ENCODE measurements at places on chromosomes 6 and 20.

DNA sequence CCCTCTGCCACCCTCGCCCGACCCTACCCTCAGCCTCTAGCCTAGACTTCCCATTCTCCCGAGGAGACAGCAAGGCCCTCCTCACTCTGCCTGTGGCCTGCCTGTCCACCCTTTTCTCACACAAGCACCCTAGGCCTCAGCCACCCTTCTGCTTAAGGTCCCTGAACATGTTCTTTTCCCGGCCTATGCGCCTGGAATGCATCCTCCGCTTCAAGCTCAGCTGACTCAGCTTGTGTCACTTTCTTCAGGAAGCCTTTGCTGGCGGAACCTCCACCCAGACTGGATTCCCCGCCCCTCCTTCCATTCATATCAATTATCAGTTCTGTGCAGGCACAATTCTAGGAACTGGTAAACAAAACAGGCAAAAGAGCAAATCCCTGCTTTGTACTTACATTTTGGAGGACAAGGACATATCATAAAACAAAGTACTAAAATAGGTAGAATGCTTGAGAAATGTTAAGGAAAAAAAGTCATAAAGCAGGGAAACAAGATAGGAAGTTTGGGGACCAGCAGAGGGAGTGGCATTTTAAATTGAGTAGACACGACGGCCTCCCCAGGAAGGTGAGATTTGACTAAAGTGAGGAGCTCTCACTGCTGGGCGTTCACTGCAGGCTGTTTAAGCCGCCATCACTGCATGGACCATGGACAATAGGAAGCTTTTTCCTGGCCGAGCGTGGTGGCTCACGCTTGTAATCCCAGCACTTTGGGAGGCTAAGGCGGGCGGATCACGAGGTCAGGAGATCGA lies 17.9 kb upstream of the SNHG17 start:
- DNase-seq = no peak

DNA sequence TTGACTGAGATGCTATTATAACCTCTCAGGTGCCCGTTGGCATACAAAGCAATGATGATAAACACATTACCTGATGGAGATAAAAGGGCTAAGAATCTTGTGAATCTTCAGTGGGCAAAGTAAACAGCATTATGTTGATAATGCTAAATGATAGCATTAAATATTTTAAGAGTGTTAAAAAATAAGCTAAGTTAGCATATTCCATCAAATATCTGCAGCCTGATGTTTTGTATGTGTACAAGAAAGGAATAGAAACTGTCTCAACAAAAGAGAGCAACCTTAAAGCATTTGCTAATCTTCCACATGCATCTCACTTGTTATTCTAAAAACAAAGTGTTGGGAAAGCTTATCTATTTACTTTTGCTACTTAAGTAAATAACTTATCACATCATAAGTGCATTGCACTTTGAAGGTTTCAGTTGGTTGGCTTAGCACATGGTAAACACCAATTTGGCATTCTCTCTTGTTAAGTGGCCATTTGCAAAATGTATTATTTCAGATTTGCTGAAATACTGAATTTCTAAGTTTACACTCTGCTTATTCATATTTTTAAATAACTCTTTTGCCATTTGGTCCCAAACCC lies 151.6 kb downstream of the SYNDIG1 start:
- DNase-seq = no peak

DNA sequence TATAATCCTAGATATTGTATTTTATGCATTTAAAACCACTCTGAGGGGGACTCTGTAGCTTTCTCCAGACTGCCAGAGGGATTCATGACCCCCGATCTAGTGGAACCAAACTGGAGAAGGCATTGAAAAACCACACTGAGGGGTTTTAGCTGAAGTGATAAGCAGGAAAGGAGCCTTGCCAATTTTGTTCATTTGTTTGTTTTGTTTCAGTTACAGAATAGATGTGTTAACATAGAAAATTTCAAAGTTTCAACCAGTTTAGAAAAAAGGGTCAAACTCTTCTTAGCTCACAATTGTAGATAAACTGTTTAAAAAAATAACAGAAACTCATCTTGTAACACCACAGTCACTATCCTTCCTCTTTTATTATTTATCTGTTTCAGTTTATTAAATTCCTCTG lies 19.8 kb downstream of the TAB2 start:
- no peak for DNase-seq

DNA sequence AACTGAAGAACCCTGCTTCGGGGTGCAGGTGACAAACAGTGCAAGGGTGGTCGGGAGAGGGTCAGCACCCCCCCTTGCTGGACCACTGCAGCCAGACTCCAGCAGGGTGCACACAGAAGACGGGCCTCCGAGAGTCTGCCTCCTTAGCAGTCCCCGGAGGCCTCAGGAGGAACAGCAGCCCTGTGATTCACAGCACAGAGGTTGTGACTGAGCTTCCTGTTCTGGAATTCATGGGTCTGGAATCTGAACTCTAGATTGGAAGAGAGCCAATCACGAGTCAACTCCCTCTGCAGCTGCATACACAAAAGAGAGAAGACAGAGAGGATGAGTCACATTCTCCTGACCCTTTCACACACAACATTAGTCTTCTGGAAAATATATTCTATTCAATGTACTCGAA lies 249.0 kb upstream of the OPRM1 start:
- DNase-seq = no peak

- DNase-seq = no peak
Measured at GRCh38 chr20:23141450-23142161, 55.5 kb upstream of the CD93 start.

DNA sequence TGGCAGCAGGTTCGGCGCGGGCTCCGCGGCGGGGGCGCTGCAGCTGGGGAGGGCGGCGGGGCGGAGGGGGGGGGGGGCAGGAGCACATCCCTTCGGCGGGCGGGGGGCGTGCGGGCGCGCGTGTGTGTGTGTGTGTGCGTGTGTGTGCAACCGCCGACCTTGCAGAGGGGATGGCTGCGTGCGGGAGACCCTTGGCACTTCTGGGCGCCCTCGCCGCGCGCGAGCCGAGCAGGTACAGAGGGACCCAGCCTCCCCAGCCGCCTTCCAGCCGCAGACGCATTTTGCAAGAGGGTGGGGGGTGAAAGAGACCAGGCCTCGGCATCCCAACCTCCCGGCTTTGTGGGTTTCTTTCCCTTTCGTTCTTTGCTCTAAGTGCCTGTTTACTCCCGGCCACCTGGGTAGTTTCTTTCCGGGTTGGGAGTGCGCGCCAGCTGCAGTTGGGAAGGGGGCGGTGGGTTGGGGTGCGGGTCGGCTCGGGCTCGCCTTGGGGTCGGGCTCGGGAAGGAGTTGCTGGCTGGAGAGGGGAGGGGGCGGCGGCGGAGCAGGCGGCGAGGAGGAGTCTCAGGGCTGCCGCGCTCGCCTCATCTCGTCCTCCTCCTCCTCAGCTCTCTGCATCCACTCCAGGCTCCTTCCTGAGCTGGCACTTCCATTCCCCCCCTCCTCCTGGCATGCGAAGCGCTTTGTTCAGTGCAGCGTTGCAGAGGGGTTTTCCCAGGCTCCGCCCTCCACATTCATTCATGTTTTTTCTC lies 620 bp downstream of the HIVEP1 start:
- peak; percentile 86 for DNase-seq

DNA sequence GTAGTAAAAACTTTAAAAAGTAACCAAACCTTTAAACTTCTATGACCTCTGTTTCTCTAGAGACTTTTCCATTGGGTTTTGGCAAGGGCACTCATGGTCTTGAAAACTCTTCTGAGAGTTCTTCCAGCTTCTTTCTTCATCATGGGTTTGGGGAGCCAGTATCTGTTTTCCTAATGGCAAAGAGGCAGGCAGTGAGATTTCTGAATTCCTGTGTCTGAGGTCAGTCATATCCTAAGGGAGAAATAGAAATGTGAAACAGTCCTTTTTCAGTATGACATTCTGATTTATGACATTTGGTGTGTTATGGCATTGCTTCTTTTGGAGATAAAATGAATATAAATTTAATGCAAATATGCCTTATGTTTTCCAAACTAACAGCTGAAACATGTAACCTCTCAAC lies 518.5 kb upstream of the MARCKS start:
- DNase-seq = no peak

DNA sequence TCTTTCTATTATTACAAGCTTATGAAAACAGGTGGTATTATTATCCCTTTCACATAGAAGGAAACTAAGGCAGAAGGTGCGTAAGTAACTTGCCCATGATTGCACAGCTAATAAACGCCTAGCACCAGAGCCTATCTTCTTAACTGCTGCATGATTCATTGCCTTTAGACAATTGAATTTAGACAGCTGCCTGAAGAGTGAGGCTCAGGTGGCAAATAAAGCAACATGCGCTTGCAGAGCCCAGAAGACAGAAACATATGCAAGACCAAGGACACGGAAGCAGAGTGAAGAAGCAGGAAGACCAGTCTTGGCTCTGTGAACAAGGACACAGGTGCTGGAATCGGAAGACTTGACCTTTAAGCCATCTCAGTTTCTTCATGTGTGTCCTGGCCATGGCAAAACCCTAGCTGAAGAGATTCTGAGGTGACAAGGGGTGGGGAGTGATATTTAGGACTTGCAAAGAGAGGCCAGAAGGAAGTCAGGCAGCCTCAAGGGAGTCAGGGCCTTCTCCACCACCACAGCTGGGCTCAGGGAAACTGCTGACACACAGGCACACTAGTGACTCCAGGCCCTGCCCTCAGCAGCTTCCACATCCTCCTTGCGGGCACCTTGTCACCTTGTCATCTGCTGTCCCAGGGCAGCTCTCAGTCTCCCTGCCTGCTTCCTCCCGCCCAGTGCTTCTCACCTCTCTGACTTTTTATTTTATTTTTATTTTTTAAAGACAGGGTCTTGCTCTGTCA lies 91.7 kb upstream of the SLC22A16 start:
- no peak for DNase-seq

- DNase-seq = no peak
Measured at GRCh38 chr6:2958331-2958711, 13.0 kb downstream of the SERPINB6 start.

GRCh38 chr20:49886571-49887213 lies 28.6 kb downstream of the SPATA2 start:
- no peak for DNase-seq

- no peak for DNase-seq
Measured at GRCh38 chr6:167236239-167236571, 54.9 kb upstream of the UNC93A start.

GRCh38 chr6:141024526-141024925 lies 1108.2 kb upstream of the GJE1 start:
- DNase-seq = no peak

DNA sequence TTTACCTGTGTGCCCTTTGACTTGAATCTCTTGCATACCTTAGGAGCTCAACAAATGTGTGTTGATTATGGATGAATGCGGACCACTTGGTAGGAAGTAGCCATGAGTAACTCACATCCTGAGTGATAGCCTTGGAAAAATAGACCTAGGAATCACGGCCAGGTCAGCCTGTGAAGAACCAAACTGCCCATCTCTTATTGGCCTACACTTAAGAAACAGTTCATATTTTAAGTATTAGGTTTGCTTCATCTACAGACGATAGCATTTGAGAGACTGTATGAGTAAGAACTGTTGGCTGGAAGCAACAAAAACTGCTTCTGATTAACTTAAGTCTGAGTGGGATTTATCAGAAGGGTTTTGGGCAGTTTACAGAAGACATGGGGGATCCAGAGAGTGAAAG lies 320.1 kb upstream of the PRND start:
- no peak for DNase-seq

DNA sequence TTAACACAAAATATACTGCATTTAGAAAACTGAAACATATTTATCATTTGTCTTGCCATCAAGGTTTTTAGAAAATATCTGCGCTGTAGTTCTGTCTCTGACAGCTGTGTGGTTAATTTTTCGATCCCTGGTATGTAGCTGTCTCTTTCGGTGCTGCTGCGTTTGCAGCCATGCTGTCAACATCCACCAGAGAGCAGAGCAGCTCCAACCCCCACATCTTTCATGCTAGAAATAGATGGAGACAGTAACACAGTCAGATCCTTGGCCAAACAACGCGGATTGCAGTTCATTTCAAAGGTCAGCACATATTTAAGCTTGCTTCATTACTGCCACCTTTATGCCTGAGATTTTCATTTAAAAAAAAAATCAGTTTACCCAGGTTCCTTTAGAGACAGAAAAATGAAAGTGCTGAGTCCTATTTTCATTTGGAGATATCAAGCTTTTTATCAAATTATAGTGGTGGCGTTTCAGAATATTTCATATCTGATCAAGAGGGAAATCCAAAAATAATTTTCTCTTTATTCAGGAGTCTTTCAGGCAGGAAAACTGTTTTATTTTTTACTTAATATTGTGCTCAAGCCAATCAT lies 157.7 kb upstream of the MMS22L start:
- no peak for DNase-seq

DNA sequence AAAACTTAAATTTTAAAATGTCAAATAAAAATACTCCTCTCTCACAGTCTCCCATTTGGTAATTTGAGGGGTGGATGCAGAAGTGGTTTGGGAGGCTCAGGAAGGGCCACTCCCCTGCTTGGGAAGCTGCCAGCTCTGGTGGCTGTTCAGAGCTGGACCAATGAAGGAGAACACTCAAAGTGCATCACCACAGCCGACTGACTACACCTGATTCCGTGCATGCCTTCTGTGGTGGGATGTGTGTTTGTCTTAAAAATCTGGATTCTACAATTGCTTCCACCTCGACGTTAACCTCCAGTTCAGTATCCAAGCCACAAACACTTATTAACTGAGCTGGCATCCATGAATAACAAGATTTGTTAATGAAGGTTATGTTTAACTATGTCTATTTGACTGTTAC lies 137.3 kb downstream of the FOXC1 start:
- no peak for DNase-seq

DNA sequence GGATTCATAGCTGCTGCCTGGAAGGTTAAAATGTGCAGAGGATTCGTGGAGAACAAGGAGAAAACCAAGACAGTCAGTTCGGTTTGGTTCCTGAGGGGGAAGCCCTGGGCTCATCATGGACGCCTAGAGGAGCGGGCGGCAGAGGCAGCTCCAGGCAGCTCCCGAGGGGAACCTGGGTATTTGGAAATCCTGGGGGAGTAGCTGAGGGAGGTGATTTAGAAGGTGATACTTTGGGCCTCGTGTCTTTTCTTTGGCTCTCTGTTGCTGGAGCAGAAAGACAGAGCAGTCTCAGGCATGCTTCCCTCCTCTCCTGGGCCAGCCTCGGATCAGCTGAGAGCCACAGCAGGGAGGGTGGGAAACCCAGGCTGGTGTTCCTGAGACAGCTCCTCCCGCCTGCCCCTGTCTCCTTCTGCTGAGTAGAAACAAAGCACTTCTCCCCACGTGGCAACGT lies 139.5 kb downstream of the DLL1 start:
- DNase-seq = no peak

All from activated CD4-positive, alpha-beta T cell treated with anti-CD3 and anti-CD28 coated beads, Interleukin-2, amount 50 U/mL, for 16 hours (primary cell).